Aortic smooth muscle cell (primary cell): ENCODE measurements at places on chromosomes 2 and 18. TPM values are rescaled to one million over a fixed set of nuclear protein-coding genes. Genes with fewer than 3 reads are reported as not detected.

The MBP gene
- total RNA-seq, result 13.1 and 20.5 TPM in 2 replicates

The CRACDL gene
- total RNA-seq, result 0.12 and 0.13 TPM in 2 replicates

The CNTNAP5 gene
- not detected in 2 replicates for total RNA-seq

The TMEFF2 gene
- 0.26 and 0.31 TPM in 2 replicates for total RNA-seq

The KCNF1 gene
- total RNA-seq, result under 0.01 TPM in 1 of 2 replicates, not detected in the other

The OSR1 gene
- total RNA-seq, result 62.4 and 120 TPM in 2 replicates

The SCN3A gene
- 0.13 and 0.62 TPM in 2 replicates for total RNA-seq

The COL5A2 gene
- total RNA-seq, result 313 and 403 TPM in 2 replicates

The RAD51AP2 gene
- not detected in 2 replicates for total RNA-seq

The TAF4B gene
- 1.2 and 2.5 TPM in 2 replicates for total RNA-seq

The ZNF385B gene
- total RNA-seq, result under 0.01 TPM in 1 of 2 replicates, not detected in the other

The RRM2 gene
- 21.9 and 40.6 TPM in 2 replicates for total RNA-seq

The RTP5 gene
- not detected in 2 replicates for total RNA-seq

The INHBB gene
- total RNA-seq, result 0.12 and 0.13 TPM in 2 replicates

The PARD3B gene
- 6.2 and 9.6 TPM in 2 replicates for total RNA-seq

The PAPOLG gene
- total RNA-seq, result 6.9 and 8.8 TPM in 2 replicates

The RNF138 gene
- 16.0 and 16.5 TPM in 2 replicates for total RNA-seq

The DNAJC5G gene
- not detected in 2 replicates for total RNA-seq

The MC4R gene
- total RNA-seq, result not detected in 2 replicates

The MLPH gene
- total RNA-seq, result 0.25 and 2.4 TPM in 2 replicates

The SP100 gene
- 153 and 155 TPM in 2 replicates for total RNA-seq

The MYO5B gene
- 0.06 and 0.13 TPM in 2 replicates for total RNA-seq

The ZNF519 gene
- 3.7 and 4.2 TPM in 2 replicates for total RNA-seq

The OBSL1 gene
- 28.4 and 43.8 TPM in 2 replicates for total RNA-seq

The PARD6G gene
- 0.13 and 0.19 TPM in 2 replicates for total RNA-seq

The SERPINB10 gene
- 0.13 TPM in 1 of 2 replicates, not detected in the other for total RNA-seq

The B3GNT7 gene
- total RNA-seq, result 0.25 and 0.26 TPM in 2 replicates
